ENCODE measurements at places on chromosomes 16 and 17.
A peak's percentile ranks its signal among the peaks of the same experiment; 100 is the strongest.

- no peak for DNase-seq
Measured at GRCh38 chr17:64007838-64008282, 9.7 kb downstream of the PRR29 start.

- peak; percentile 58 for DNase-seq
Measured at GRCh38 chr17:61380836-61381525, 18.7 kb upstream of the TBX2 start.

DNA sequence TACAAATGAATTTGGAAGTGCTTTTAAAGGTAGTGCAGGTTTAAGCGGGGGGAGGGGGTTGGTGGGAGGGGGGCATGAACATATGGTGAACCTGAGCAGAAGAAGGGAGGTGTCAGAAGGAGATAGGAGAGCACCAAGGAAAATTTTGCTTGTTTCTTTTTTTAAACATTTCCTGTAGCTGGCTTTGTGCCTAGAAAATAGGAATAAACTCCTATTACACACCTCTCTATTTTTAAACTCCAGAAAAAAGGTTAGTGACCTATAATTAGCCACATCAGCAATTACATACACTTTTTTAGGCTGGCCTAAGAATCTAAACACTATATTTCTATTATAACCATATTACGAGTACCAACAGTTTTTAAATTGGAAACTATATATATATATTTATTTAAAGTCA lies 159.1 kb downstream of the SKAP1 start:
- DNase-seq = no peak

GRCh38 chr16:86517033-86517432 lies 6.7 kb downstream of the FOXF1 start:
- DNase-seq = no peak

DNA sequence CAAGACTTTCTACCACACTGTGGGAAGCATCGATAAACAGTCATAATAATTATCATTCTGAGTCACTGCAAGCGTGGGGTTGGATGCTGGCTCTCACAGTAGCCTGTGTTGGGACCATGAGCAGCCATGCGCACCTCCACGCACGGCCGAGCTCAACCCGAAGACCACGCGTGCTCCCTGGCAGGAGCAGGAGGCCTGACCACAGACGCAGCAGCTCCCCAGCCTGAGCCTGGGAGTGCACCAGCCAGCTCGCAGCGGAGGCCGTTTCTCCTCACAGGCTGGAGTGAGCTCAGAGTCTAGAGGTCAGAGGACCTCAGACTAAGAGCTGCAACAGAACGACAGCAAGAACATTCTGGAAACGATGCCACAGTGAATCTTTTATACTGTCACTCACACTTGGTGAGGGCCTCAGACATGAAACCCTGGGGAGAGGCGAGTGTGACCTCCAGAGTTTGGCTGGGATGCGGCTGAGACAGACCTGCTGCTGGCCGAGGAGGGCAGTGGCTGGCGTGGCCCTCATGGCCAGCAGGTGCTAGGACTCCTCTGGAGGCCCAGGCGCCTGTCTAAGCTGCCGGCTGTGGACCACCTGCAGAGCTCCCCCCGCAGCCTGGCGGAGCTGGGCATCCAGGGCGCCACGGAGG lies 6.0 kb downstream of the NDUFAF8 start:
- DNase-seq = peak; percentile 29

DNA sequence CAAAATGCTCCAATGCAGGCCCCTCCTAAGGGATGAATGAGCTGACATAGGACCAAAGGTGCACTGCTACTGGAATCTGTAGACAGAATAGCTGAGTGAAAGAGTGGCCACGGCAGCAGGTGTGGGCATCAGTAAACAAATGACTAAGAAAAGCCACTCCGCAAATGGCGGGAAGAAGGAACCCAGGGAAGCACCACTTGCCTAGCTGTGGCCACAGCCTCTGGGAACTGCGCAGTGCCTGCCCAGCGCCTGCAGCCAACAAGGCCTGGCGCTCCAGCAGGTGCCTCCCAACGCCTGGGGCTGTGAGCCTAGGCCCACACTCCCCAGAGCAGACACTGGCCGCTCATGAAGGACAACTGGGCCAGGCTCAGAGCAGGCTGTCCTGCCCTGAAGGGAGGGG lies 11.8 kb downstream of the PEMT start:
- peak; percentile 42 for DNase-seq

DNA sequence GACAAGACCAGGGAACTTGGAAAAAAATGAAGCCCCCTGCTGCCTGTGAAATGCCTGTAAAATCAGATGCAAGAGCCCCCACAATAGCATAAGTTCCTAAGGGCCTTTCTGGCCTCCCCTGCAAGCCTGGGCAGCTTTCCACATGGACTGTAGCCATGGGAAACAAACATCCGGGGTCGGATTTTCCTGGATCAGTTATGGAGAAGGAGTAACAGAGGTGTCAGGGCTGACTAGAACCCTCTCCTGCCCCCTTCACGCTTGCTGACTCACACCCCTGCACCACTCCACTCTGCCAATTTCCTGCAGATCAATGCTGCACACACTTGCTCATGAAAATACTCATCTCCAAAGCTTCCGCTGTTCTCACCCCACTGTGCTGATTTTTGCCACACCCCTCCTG lies 258.6 kb downstream of the CBLN1 start:
- DNase-seq = no peak

GRCh38 chr16:64773184-64773583 lies 348.7 kb downstream of the CDH11 start:
- DNase-seq = no peak

DNA sequence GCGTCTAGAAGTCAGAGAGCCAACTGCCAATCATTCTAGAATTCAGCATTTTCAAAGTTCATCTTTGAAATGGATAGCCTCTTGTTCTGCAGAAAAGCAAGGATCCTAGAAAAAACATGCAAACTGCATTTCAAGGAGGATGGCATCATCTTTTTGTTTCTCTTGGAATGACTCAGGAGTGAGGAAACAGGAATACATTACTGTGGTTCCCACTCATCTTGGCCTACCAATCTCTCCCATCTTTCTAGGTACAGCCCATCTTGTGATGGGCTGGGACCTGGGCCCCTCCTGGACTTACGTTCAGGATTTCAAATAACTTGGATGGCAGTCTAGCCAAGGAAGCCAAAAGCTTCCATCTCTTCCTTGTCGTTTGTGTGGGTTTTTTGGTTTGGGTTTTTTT lies 363.4 kb downstream of the CDH13 start:
- no peak for DNase-seq

- DNase-seq = no peak
Measured at GRCh38 chr16:2774161-2774891, 2.8 kb downstream of the ELOB start.

Data from NCI-H82 (cell line).